ENCODE measurements at places on chromosomes 12 and 14.
A peak's percentile ranks its signal among the peaks of the same experiment; 100 is the strongest.

- no peak for DNase-seq
These were observed 158.5 kb downstream of the PRKCH start for GRCh38 chr14:61479746-61480502.

- DNase-seq = no peak
These were observed 228.9 kb upstream of the CAND1 start for GRCh38 chr12:67039995-67040860.

DNA sequence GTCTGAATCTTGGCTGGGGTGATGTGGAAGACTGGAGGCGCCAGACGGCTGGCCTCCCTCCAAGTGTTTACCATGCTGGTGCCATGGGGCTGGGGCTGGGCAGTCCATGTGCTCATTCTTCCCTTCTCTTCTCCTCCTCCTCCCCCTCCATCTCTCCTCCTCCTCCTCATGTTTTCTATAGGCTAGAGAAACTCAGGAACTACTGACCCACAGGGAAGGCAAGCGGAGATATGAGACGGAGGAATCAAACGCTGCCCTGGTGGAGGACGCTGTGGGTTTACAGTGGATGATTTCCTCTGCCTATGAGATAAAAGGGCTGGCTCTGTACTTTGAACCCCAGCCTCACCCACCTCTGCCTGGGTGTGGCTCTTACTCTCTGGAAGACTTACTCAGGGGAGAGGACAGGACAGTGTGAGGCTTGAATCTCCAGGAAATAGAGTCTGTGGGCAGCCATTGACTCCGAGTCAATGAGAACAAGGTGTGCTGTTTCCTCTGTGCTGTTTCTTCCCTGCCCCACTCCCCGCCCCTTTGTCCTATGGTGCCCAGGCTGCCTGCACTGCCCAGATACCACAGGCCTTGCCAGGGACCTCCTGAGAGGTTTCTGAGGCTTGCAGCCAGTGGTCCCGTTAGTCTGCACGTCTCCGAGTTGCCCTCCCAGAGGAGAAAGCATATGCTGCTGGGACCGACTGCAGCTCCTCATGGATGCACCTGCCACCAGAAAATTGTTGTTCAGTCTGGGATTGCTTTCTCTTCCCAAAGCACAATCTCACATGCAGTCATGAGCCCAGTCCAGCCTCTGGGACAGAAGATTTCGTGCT, 132.6 kb upstream of the ARHGAP5 start:
- no peak for DNase-seq

- no peak for DNase-seq
These were observed 7.7 kb upstream of the LTBP2 start for GRCh38 chr14:74619672-74620131.

DNA sequence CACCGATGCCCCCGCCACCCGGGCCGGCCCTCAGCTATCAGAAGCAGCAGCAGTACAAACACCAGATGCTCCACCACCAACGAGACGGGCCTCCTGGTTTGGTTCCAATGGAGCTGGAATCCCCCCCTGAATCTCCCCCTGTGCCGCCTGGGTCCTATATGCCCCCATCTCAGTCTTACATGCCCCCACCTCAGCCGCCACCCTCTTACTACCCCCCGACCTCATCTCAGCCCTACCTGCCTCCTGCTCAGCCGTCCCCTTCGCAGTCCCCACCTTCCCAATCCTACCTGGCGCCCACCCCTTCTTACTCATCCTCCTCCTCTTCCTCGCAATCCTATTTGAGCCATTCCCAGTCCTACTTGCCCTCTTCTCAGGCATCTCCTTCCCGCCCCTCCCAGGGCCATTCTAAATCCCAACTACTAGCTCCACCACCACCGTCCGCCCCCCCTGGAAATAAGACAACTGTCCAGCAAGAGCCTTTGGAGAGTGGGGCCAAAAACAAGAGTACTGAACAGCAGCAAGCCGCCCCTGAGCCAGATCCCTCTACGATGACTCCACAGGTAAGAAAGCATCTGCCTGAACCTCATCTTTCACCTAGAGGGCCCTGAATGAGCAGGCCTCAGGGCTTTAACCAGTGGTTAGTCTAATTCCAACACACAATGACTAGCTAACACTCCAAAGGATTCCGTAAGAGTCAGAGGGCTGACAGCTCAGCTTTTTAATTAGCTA, 851 bp downstream of the YLPM1 start:
- DNase-seq = peak; percentile 14

GRCh38 chr12:131732996-131733615, 22.2 kb downstream of the SFSWAP start:
- no peak for DNase-seq

GRCh38 chr12:52813885-52814709, at the start of gene KRT4:
KRT4 (minus strand) TSS chr12:52814116; CDS start chr12:52814058, 58 bp downstream.
- DNase-seq = no peak

GRCh38 chr14:77044783-77045237, 16.3 kb upstream of the IRF2BPL start:
- DNase-seq = no peak

- DNase-seq = peak; percentile 10
These were observed 39.7 kb upstream of the PSMA6 start for GRCh38 chr14:35252451-35252868.

- no peak for DNase-seq
These were observed 23.6 kb upstream of the AMN1 start for GRCh38 chr12:31752450-31752849.

DNA sequence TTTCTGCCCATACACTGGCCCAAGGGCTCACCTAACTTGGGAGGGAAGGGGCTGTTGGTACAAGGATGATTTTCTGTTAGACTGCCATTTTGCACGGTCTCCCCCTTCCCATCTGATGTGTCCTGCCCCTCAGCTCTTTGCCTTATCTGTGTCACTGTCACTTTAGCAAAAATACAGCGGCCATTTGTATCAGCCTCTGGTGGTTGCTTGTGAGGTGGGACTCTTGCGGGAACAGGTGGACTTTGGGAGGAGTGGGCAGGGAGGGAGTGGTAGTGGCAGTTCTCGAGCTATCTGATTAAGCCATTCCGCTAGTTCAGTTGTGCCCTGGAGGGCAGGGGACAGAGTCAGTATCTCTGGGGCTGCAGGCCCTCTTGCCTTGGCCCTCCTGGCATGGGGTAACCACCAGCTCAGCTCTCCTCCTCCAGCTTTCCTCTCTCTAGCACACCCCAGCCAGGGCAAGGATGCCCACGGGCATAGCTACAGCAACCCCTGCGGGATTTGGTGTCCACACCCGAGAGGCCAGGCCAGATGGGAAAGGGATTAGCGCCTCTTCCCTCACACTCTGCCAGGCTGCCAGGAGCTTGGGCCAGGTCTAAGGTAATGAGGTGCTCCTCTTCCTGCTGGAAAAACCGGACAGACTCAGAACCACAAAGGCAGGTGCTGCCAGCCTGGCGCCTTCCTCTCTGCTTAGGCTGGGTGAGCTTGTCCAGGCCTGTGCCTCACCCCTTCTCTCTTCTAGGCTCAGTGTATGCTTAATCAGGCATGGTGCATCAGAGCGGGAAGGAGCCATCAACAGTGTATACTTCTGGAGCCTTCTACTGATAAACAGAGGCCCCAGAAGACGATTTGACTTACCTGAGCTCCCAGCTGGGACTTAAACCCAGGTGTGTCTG, 8.7 kb downstream of the SLC48A1 start:
- DNase-seq = no peak

- no peak for DNase-seq
These were observed 145.6 kb upstream of the SLCO1B1 start for GRCh38 chr12:20985399-20985798.

DNA sequence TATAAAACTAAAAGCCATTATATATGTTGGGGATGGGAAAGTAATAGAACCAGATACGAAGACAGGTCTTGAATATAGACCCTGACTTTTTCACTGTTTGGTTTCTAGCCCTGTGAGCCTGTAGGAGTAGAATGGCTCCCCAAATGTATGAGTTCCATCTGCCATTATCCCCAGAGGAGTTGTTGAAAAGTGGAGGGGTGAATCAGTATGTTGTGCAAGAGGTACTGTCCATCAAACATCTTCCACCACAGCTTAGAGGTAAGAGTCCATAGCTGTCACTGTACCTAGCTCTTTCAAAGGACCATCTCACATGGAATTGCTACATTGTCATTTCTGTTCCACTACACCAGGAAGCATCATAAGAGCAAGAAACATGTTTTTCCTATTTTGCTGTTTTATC, 1.1 kb downstream of the NCAPD2 start:
- no peak for DNase-seq

DNA sequence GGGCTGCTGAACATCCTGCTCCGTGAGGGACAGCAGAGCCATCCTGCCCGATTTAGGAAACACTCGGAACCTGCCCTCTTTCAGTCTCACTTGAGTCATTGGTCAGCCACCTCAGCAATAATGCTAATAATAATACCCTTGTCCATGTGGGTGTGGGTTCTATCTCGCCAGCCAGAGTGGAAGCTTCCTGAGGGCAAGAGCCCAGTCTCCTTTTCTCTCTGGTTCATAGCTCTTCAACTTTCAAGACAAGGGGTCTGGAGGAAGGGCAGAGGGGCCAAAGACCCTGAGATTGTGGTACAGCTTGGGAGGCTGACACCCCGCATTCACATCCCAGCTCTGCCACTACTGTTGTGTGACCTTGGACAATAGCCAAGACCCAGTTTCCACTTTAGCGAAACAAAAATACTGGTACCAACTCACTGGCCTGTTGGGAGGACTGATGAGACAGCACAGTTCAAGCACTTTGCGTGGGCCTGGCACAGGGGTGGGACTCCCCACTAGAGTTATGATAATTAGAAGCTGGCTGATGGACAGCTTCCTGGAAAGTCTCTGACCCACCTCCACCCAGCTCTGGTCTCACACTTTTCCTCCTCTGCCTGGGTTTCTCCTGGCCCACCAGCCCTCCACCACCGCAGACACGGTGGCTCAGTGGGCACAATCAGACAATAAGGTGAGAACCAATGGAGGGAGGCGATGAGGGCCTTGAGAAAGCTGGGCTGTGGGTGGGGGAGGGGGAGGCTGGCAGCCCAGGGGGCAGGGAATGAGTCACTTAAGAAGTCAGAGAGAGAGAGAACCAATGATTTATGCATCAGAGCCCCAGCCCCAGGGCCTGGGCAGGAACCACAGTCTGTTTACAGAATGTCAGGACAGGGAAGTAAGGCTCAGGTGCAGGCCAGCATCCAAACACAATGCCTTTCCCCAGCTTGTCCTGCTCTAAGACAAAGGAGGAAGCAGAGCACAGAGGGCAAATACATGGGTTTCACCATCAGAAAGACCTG, 9.6 kb downstream of the FAIM2 start:
- DNase-seq = no peak

DNA sequence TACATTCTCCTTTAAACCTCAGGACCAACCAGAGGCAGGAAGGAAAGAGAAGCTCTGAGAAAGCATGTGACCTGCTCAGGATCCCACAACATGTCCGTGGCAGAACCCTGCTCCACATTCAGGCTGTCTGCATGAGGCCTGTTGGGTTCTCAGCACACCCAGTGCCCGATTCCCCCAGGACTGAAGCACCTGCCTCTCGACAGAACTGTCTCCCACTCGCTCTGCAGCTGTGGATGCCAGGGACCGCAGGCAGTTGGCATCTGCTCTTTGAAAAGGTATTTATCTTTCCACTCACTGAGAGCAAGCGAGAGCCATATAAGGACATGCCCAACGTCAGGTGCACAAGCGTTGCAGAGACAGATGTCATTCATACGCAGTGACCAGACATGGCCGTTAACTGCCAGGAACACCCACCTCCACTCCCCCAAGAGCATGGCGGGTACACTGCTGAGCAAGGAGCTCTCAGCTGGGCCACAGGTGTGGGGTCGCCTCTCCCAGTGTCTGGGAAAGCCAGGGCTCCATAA, 18.9 kb downstream of the PITPNM2 start:
- DNase-seq = peak; percentile 30

Measured in activated naive CD8-positive, alpha-beta T cell treated with anti-CD3 and anti-CD28 coated beads, Interleukin-2, amount 50 U/mL, for 24 hours (primary cell).